ENCODE measurements at places on chromosomes 3 and 15.

DNA sequence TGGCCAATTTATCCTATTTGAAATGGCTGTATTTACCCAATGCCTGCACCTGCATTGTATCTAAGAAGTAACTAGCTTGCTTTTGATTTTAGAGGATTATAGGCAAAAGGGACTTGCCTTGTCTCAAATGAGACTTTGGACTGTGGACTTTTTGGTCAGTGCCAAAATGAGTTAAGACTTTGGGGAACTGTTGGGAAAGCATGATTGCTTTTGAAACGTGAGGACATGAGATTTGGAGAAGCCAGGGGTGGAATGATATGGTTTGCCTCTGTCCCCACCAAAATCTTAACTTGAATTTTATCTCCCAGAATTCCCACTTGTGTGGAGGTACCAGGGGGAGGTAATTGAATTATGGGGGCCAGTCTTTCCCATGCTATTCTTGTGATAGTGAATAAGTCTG lies 1505.4 kb downstream of the SI start:
- no peak for DNase-seq

DNA sequence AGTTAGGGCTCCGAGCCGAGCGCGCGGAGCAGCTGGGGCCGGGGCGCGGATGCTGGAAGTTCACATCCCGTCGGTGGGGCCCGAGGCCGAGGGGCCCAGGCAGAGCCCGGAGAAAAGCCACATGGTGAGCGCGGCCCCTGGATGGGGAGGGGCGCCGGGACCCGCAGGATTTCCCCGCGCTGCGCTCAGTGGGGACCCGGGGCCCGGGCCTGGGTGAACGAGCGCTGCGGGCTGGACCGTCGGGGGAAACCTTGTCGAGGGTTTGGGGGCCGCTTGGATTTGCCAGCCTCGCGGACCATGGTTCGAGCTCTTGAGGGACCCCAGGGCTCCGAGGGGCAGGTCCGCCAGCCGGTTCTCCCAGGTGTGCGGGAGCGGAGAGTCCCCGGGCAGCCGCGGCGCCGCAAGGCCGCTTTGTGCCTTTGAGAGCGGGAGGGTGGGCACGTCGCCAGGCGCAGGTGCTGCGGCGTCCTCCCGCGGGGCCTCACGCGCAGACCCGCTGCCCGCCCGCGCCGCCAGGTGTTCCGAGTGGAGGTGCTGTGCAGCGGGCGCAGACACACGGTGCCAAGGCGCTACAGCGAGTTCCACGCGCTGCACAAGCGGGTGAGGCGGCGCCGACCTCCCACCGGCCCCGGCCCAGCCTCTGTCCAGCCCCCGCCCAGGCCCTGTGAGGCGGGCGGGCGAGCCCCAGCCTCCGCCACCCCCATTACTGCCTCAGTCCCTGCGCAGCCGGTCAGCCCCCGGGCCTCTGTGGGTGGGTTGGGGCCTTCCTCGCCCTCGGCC lies at the start of gene SNX22:
Gene SNX22, plus strand, starts transcription at position 5 of the 780 bp plus-strand sequence. Its CDS starts 45 bp downstream, at position 50.
- no peak for DNase-seq

DNA sequence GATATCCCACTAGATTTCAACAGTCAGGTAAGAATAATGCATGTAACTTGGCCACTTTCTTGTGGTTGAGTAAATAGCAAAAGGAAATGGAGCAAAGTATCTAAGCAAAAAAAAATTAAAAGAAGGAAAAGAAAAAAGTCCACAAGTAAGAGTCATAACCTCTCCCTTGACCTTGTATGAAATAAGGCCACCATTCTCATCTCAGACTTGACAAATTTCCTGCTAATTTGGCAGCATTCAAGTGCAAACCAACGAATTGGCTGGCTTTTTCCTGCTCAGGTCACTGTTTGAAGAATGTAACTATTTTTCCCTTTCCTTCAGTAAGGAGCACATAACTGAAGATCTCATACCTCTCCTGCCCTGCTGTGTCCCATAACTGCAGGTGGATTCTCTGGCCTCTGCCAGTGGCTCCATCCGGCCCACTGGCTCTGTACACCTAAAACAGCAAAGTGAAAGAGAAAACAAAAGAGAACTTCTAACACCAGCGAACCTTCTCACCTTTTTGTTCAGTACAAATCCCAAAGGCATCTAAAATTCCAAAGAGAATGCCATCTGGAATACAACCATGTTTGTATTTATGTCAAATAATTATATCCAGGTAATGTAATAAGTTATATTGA lies 33.4 kb upstream of the RSL24D1 start:
- no peak for DNase-seq

DNA sequence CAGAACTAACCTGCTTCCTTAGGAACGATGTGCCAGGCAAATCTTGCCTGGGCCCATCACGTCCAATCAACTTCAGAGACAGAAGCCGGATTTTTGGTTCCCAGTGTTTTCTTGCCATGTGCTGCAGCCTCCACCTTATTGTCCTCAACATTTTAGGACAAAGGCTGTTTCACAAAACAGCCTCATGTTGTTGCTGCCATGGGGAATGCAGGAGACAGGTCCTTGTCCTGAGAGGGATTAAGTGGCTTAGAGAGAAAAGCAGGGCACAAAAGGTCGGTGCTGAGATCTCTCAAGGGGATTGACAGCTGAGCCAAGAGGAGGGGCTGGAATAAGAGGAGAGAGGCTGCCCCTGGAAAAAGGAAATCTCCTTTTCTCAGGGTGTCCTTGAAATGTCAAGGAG lies 11.3 kb upstream of the NMNAT3 start:
- DNase-seq, result no peak

DNA sequence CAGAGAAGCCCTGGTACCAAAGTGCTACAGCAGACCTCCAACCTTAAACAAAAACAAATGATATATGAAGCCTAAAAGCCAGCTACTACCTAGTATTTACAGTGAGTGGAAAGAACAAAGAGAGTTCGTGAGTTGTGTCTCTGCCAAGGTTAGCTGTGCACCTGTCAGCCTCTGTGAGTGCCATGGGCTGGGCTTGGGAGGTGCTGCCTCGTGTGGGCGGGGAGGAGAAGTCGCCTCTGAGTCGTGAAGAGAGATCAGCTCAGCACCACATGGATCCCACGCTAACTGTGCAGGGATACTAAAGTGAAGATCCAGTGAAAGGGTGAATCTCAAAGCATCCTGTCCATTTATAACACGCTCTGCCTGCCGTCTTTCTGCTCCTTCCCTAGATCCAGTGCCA lies 101.9 kb downstream of the CHDH start:
- DNase-seq, result no peak

DNA sequence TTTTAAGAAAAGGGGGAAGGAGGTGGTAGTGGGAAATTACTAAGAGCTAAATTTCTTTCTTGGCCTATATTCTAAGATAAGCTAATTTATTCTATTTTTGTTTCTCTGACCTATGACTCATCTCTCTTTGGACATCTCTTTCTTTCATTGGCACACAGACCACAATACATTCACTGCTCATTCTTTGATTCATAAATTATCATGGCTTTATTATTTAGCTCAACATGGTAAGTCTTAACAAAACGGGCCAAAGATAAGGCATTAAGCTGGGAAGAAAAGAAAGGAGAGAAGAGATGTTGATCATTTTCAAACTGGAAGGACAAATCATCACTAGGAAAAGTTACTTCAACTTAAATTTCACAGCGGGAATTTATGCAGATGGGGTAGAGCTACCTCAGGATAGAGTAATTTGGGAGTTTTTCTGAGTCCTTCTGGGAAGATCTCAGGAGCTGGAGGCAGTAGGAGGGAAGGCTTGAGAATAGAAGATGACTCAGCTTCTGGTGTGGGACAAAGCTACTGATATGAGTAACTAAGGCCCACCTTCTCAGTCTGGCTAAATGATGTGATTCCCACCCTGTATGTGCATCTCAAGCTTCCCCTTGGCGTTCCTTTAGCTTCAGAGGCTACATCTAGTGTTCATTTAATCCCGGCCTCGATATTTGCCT lies 7.5 kb upstream of the ALCAM start:
- DNase-seq, result no peak

GRCh38 chr15:81885135-81885534 lies 160.7 kb downstream of the MEX3B start:
- DNase-seq, result no peak

Measured in cortex of kidney (tissue), 1 donor.